ENCODE measurements at places on chromosomes 5 and 9. TPM values are rescaled to one million over a fixed set of nuclear protein-coding genes. Genes with fewer than 3 reads are reported as not detected.

- no peak for DNase-seq
These were observed 45.2 kb downstream of the NEK6 start for GRCh38 chr9:124302921-124303320.

DNA sequence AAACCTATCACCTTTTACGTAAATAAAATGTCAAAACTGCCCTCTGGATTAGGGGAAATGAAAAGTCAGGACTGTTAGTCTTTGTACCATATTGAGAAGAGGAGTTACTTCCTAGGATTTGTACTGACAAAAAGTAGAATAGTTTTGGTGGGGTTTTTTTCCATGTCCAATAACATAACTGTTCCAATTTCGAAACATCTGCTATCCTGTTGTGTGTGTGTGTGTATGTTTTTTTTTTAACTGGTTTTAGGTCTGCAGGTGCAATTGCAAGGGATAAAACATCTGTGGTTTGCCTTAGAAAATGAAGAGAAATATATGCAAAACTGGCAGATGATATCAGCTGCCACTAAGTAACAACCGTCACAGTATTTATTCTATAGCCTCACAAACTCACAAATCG is 506.8 kb downstream of the NFIB start:
- no peak for DNase-seq

The TMEM8B gene
- total RNA-seq = 6.9 TPM

The TLR4 gene
- not detected for total RNA-seq

GRCh38 chr9:71303351-71303750 is 181.9 kb upstream of the TRPM3 start:
- no peak for DNase-seq

GRCh38 chr5:148202531-148203203 is at the start of gene SPINK6:
TSS of gene SPINK6 (plus strand) at chr5:148203042. CDS start at chr5:148203097, 55 bp downstream.
- no peak for DNase-seq

GRCh38 chr5:73298772-73299630 is 126.0 kb downstream of the TMEM174 start:
- DNase-seq = peak; percentile 47

DNA sequence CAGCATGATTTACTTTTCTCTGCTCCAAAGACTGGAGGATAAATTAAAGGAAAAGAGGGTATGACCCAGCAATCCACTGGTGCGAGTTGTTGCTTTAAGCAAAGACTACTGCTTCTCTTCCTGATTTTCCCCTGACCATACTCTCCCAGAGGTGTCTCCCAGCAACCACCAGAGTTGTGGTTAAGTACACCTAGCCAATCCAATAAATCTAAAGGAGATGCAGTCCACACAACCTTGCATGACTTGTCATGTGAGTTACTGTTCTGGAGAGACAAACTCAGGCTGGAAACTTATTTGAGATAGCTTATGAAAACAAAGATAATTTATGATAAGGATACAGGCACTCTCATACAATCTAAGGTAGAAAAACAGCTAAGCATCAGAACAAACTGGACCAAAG is 11.9 kb downstream of the TMC1 start:
- no peak for DNase-seq

DNA sequence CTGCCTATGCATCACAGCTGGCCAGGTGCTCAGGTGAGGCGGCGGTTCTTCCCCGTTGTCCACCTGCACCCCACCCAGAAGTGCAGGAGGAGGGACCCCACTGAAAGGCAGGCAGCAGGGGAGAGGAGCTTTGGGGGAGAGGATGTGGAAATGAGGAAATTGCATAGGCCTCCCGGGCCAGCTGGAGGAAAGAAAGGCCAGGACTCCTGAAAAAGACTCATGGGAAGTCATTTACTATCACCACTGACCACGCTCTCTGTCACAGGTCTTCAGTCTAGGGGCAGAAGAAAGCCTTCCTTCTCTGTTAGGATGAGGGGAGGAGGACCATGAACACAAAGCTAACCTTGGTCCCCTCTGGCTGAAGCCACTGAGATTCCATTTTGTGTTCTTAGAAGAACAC is 28.1 kb downstream of the KCNMB1 start:
- no peak for DNase-seq

GRCh38 chr5:148653291-148653835 is 964 bp downstream of the HTR4 start:
- no peak for DNase-seq

GRCh38 chr5:169651526-169651925 is 14.5 kb downstream of the DOCK2 start:
- no peak for DNase-seq

GRCh38 chr9:77679088-77679487 is 31.0 kb upstream of the GNA14 start:
- DNase-seq = no peak

DNA sequence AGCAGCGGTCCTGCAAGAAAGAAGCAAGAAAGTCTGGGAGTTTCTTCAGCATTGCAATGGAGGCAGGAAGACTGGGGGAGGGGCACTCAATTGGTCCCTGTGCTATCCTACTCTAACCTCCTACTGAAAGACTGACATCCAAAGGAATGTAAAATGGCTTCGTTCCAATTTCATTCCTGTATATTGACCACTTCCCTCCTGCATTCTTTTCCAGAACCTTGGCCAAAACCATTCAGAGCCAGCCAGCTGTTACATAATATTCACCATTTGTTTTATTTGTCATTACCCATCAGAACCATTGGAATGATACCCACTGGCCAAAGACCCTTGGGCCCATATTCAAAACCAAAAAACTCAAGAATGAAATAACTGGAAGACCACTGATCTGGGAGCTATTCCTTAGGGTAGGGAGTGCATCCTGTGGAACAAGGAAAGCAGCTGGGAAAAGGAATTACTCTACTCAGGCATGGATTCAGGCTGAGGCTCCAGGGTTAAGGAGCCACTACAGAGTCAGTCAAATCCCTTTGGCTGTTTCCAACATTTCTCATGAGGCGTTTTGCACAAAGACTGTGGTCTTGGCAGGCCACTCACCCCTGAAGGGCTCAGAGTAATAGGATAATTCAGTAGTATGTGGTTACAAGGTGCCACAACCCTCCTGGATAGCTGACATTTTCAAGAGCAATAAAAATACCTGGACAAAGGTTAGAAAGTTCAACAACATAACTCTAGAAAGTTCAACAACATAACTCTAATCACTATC is 148.7 kb upstream of the SLC1A3 start:
- DNase-seq = no peak

DNA sequence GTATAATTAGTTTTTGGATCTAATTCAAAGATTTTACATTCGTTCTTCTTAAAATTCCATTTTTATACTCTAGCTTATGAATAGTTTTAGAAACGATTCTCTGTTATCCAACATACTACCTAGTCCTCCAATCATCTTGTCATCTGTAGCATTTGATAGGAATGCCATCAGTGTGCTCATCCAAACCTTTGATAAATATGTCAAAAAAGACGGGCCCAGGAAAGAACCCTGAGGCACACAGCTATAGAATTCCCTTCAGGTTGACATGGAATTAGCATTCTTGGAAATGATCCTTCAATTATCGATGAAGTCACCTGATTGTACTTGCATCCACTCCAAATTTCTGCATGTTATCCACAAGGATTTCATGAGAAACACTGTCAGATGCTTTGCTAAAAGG is 64.8 kb upstream of the EFNA5 start:
- DNase-seq = no peak

- peak; percentile 40 for DNase-seq
These were observed 811 bp upstream of the ARRDC3 start for GRCh38 chr5:91383956-91384300.

DNA sequence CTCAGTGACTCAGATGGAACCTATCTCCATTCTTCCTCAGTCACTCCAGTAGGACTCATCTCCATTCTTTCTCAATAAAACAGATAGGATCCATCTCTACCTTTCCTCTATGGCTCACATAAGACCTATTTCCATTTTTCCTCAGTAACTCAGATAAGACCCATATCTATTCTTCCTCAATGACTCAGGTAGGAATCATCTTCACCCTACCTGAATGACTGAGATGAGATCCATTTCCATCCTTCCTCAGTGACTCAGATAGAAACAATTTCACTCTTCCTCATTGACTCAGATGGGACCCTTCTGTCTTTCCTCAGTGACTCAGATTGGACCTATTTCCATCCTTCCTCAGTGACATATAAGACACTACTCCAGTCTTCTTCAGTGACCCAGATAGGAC is 165.1 kb downstream of the FBXO4 start:
- no peak for DNase-seq

GRCh38 chr9:23079798-23080197 is 633.2 kb downstream of the DMRTA1 start:
- no peak for DNase-seq

- DNase-seq = no peak
These were observed 12.6 kb downstream of the CRB2 start for GRCh38 chr9:123368536-123369153.

DNA sequence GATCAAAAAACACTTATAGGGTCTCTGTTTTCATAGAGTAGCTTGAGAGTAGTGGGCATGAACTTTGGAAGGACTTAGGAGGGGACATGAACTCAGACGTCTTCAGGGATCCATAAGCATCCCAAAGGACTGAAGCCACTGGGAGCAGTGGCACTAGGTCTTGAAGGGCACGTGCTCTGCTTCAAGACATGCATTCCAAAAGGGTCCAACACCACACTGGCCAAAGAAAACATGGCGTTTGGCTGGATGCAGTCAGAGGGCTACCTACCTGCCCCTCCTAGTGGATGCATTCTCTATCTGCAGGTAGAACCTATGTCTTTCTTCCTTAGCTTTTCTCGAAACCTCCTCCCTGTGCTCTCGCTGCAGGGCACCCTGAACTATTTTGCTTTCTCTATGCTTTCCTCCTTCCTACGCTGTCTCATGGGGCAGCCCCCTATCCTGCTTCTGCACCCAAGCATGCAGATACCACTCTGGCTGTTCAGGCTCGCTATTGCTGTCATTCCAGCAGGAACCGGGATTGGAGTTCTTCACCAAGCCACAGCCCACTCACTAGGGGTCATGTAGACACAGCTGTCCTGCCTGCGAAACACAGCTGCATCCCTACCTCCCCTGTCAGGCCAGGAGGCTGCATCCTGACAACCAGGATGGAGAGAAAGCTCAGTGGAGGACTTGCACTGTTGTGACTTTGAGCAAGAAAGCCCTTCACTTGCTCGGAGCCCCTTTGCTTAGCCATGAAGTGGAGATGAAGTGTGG is 11.9 kb downstream of the FAM240B start:
- DNase-seq = no peak

GRCh38 chr5:87997662-87998061 is 271.0 kb downstream of the TMEM161B start:
- no peak for DNase-seq

DNA sequence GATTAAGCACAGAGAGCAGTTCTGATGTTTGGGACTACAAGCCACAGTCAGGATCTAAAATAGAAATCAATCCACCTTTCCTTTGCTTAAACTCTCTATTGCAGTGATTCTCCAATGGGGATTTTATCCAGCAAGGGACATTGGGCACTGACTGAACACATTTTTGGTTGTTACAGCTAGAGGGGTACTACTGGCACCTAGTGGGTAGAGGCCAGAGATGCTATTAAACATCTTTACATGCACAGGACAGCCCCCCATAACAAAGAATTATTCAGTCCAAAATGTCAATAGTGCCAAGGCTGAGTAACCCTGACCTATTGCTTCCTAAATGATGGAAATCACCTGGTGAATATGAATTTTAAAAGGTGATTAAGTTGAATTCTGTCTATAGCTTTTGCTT is 12.0 kb downstream of the ZNF622 start:
- no peak for DNase-seq

DNA sequence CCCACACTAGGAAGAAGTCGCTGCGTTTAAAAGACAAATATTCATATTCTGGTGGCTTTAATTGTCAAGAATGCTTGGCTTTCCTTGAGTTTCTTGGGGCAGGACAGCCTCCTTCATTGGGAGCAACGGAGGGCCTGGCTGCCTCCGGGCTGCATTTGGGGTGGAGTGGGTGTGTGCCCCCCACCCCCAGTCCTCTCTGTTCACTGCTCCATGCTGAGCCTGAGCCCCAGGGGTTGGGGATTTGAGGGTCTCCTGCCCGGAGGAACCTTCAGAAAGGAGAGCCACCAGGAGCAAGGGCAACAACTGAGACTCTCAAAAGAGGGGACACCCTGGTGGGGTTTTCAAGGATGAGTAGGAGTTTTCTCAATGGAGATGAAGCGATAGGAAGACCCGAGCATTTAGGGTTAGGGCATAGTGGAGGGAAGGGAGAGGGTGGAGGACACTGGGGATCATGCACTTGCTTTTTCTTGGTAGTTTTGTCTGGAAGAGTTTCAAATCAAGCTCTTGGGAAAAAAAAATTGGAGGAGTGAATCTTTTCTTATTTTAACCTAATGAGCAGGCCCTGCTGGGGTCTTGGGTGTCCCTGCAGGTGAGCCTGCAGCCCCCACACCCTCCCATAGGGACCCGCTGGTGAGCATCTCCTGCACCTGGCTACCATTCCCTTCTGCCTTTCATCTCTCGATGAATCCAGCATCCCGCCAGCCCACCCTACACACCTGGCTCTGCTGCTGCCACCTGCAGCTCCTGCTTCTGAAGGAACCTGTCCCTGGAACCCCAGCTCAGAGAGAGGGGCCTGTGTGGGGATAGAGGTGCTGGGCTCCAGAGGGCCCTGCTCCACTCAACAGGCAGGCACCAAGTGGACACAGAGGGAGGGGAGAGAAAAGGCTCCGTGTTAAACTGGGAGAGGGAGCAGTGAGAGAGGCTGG is 4.1 kb downstream of the SLC6A19 start:
- no peak for DNase-seq

The MYMK gene
- not detected for total RNA-seq

GRCh38 chr9:130321539-130321938 is 56.0 kb downstream of the HMCN2 start:
- no peak for DNase-seq

DNA sequence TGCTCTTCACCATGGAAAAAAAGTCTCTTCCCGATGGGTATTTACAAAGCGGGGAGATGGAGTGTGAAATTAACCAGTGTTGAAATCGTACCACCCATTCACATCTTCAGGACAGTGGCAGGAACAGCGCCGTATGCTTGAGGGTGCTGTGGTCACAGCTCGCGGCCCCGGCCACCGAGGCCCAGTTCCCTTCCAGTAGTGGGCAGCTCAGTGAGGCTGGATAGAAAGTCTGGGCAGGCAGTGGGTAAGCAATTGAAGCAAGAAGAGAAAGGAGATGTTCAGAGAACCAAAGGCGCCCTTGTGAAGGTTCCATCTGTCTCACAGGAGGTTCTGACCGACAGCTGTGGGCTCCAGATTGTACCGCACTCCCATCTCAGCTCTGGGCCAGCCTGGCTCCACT is 59.1 kb downstream of the SECISBP2 start:
- DNase-seq = no peak
